ENCODE measurements at places on chromosomes 2 and 18.

DNA sequence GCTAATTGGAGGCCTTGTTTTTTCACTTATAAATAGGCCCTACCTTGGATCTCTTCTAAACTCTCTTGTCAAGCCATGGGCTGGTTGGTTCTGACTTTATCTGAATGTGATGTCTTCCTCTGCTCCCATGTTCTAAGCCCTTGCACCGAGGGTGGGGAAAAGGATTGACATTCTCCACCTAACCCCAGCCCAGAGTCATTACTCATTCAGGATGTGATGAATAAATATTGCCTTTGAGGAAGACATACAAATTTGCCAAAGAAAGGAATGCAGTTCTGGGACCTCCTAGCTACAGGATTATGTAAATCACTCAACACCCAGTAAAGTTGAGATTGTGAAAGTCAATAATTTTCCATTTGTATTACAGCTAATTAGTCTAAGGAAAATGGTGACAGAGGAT is 142.1 kb upstream of the LYPD6 start:
- DNase-seq: no peak

DNA sequence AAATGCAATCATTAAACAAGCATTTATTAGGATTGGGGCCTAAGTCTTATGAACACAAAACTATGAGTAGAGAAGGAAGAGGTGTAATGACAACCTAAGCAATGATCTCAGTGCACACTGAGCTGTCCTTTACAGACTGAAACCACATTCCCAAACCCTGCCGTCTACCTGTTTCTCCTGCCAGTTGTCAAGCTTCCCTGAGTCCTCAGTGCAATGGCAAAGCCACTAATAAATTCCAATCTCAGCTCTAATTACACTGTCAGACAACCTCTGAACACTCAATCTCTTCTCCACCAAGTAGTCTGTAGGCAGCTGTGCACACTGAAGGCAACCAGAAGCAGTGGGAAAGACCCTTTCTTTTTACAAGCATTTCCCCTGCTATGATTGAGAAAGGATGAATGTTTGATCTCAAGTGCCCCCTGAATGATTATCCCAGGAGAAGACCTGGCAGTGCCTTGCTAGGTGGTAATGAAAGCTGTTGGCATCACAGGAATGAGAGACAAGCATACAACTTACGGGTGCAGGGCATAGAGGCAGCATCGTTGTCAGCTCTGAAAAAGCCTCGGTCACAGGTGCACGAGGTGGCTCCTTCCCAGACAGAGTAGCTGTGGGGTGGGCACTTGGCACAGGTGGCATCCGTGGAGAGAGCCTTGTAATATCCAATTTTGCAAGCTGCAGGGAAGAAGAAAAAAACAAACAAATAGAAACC is 71.4 kb downstream of the EPHA4 start:
- no peak for DNase-seq

GRCh38 chr2:56232912-56233311 is 49.1 kb downstream of the CCDC85A start:
- DNase-seq: no peak

DNA sequence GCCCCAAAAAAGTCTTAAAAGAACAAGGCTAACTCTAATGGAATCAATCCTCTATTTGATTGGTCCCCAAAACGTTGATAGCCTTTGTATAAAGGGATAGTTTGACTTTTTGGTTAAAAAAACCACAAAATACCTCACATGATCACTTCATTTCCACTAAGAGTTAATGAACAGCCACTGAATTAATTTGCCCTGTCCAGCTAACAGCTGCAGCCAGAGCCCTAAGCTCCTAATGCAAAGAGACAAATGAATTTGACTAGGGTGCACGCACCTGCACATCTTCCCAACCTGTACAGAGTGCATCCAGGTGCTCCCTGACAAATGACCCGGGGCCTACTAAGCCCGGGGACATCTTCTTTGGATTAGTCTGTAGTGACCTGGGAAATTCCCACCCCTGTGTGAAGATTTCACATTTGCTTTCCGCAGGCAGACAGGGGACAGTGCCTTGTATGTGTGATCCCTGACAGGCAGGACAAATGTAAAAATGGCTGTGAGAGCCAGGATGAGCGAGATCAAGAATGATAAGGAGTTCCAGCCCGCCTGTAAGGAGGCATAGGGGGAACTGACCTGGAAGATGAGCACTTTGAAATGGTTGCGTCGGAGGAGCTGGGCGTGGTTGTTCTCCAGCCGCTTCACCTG is 893 bp downstream of the CAVIN2 start:
- no peak for DNase-seq

GRCh38 chr2:239462191-239462515 is 61.3 kb upstream of the HDAC4 start:
- no peak for DNase-seq

DNA sequence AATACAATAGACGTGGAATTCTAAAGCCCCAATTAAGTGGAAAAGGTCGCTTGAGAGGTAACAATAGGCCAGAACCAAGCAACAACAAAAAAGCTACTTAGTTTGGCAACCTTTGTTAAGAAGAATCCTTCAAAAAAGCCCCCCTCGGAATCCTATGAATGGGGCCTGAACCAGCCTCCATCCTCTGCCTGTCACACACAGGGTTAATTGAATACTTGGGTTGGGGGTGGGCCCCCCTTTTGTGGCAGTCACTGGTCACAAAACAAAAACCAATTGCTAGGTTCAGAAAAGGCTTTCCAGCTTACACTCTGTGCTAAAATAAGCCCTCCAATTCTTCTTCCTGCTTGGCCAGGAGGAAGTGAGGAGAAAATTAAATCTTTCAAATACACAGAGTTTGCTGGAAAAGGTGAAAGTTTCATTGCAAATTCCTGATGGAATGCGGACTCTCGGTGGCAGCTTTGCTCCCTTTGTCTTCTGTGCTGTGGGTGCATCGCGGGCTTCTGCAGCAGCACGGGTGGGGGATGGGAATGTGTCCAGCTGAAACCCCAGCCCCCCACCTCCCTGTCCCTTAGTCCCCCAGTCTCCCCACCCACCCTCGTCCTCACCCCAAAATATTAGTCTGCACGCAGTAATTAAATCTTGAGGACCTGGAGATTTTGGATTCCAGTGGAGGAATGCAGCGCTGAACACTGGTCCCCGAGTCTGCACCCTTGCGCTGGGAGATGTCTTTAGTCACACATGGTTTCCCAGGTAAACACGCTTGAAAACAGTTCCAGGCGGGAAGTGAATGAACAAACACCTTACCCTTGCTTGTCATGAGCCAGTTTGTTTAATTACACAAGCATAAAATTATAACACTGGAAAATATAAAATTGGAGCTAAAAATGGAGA is 254.3 kb downstream of the SOX11 start:
- DNase-seq: no peak
